ENCODE measurements at places on chromosomes 16 and 17. TPM values are rescaled to one million over a fixed set of nuclear protein-coding genes. Genes with fewer than 3 reads are reported as not detected.
A peak's percentile ranks its signal among the peaks of the same experiment; 100 is the strongest.

IL17C gene
- total RNA-seq = not detected

PMP22 gene
- total RNA-seq = 35.7 TPM

SLFN14 gene
- total RNA-seq = not detected

C16orf96 gene
- 0.26 TPM for total RNA-seq

PRDM7 gene
- not detected for total RNA-seq

DPEP2 gene
- 1.7 TPM for total RNA-seq

- DNase-seq = no peak
These were observed 21.5 kb upstream of the PECAM1 start for GRCh38 chr17:64411999-64412771.

DNA sequence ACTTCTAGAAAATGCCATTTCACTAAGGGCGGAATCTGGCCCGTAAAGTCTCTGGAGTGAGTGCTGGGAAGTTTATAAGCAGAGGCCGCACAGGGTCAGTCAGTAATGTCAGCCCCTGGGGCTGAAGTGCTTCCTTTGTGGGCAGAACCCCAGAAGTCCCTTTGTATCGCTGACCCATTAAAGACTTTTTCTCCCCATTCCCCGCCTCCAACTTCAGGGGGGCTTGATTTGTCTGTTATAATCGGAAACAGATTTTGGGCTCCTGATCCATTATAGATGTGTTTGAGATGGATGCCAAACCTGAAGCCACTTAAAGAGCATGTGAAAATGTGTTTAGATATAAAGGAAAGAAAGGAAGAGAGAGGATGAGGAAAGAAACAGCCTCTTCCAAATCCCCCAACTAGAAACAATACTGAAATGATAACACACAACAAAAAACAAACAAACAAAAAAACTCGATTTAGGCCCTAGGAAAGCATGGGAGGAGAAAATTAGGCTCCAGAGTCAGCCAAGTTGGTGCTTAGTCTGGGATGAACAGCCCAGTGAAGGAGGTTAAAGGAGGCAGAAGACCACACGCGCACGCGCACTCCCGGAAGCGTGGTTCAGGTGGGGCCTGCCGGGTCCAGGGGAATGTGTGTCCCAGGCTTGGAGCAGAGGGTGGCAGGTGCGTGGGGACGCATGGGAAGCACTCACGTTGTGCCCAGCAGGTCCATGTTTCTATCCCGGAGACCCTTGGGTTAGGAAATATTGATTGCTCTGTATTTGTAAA, 27.1 kb downstream of the MSI2 start:
- no peak for DNase-seq

- DNase-seq = peak; percentile 26
These were observed 24.8 kb upstream of the ERN1 start for GRCh38 chr17:64154717-64155116.

DNA sequence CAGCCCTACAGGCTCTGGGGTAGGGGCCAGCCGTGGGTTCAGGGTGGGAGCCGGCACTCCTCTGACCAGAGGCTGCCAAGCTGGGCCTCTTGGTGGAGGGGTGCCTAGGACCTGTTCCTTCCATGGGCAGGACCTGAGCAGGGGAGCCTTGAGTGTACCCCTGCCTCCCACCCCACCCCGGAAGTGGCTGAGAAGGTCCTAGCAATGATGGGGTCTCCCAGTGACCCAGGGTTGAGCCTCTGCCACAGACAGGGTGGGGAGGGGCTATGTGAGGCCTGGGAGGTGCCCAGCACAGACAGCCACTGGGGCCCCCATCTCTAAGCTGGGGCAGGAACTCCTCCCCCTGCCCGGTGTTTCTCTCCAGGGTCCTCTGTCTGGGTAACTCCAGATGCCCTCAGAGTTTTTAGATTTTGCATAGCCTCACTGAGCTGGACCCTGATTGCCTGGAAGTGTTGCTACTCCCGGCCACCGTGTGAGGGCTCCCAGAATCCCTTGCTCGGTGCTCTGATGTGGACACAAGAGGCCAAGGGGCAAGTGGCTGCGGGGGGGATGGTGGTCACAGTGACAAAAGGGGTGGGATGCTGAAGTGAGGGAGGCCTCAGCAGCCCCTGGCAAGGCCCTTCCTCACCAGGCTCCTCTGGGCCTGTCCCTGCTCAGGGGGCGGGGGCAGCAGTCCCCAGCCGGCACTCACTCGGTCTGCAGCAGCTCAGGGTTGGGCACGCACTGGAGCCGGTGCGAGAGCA, 6.4 kb upstream of the MTSS2 start:
- no peak for DNase-seq

DNA sequence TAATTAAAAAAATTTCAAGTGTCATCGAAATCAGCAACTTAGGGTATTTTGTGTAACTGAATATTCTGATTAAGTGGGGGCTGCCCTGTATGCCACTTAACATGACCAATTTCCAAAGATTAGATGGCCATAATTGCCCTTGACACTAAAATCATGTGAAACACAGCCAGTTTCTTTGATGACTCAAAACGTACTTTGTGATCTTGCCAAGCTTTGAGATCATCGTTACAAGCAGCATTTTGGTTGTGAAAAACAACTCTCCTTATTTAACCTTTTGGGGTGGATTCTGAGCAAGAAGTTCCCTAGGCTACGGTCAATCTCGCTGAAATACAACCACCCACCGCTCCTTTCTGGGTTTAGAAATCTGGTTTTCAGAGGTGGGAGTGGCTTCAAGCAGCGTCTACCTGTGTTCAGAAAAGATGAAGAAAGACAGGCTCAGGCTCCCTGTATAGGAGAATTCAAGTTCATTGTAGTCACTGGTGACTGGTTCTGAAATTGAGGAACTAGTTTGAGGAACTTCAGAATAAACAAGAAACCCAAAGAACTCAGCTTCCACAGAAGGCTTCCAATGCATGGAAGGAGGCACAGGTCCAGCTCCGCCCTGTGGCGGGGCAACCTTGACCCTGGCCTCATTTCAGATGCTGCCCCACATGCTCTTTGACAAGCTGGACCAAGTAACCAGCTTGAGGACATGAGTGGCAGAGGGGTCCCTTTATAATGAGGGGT, 9.4 kb downstream of the MAP3K14 start:
- DNase-seq = no peak

DNA sequence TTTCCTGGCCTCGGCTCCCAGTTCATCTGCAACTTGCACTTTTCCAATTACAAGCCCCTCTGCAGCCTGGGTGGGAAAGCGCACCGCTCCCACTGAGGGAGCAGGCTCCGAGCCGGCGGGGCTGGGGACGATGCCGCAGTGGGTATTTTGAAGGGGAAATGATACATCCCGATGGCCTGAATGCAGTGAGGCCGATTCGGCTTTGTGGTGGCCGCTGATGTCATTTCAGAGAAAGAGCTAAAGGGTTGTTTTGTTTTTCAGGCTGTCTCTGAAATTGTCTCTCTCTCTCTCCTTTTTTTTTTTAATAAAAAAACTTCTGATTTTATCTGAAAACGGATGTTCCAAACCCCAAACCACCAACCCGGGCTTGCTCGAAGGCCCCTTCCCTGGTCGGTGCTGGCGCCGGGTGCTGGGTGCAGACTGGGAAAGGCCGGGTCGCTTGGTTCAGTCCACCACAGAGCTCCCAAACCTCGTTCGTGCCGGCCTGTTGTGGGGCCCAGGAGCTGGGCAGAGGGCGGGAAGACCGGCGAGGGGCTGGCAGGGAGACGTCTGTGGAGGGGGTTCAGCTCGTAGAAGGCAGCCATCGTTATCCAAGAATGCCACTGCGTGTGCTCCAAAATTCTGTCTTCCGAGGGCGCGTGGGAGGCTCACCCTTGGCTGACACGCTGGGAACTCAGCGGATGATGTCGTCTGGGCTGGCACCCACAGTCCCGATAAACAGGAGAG, 102.8 kb downstream of the FOXL1 start:
- no peak for DNase-seq

- DNase-seq = no peak
These were observed 168.1 kb downstream of the C16orf95 start for GRCh38 chr16:87149051-87149450.

GRCh38 chr16:86635176-86635876, 57.0 kb downstream of the FOXL1 start:
- no peak for DNase-seq

DNA sequence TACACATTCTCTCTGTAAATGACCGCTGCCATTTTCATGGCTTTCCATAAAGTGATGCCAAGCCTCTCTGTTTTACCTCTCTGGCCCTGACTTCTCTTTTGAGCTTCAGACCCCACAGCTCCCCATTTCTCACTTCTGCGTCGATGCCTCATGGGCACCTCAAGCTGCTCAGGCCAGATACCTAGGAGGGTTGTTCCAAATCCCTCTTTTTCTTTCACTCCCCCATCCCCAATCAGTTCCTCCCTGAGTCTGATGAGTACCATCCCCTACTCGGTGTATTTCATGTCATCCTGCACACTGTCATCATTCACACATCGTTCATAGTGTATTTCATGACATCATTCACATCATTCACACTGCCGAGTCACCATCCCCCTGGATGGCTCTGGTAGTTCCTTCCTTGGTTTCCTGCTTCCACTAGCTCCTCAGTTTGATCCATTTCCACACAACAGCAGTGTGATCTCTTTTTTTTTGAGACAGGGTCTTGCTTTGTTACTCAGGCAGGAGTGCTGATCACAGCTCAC, 43.1 kb downstream of the NTN1 start:
- no peak for DNase-seq

- DNase-seq = no peak
These were observed 35.2 kb downstream of the ZNF750 start for GRCh38 chr17:82804442-82805191.

DNA sequence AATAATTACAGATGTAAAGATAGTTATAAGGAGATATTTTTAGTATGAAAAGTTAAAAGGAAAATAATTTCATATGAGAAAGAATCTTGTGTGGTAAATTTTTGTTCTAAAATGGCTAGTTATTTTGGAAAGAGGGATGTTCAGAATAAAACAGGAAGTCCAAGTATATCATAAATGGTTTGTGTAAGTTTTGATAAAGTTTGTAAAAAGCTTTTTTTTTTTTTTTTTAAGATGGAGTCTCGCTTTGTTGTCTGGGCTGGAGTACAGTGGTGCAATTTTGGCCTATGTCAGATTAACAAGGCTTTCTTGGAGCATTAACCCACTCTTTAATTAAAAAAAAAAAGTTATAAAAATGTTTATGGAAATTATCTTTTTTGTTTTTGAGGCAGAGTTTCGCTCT, 8.2 kb upstream of the CDK10 start:
- no peak for DNase-seq

- no peak for DNase-seq
These were observed 108.5 kb upstream of the CCL2 start for GRCh38 chr17:34146440-34147043.

GRCh38 chr17:11779892-11780291, 181.6 kb downstream of the DNAH9 start:
- DNase-seq = no peak

- no peak for DNase-seq
These were observed 84.6 kb downstream of the C16orf78 start for GRCh38 chr16:49458243-49458642.

DNA sequence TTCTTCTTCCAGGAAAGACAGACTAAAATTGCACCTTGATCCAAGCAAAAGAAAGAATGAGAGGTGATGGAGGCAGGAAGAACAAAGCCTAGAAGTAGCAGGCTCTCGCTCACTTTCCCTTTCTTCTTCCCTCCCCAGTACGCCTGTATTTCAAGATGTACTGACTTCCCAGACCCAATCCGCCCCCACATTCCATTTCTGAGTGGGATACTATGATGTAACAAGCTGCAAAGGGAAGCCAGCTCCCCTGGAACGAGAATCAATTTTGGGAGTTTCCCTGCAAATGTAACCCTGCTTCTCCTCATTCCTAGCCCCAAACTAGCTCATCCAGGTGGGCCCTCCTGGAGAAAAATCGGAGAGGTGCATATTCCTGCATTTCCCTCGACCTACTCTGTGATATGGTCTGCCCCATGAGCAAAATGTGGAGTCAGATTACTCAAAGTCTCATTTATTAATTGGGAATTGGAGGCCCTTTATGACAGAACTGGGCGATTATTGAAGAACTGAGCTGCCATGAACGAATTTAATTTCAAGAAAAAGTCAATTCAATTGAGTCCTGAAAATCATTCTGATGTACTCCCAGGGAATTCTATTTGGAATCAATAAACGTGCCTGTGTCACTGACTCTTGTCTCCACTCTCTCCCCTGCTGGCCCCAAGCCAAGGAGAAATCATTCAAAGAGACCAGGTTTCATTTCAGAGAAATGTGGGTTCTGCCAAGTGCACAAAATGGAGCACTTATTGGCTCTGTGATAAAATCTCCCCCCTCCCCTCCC, 398.9 kb downstream of the SHISA9 start:
- DNase-seq = no peak

- DNase-seq = no peak
These were observed 19.9 kb upstream of the C16orf78 start for GRCh38 chr16:49353680-49354079.

GRCh38 chr17:38443356-38444031, 15.2 kb downstream of the ARHGAP23 start:
- no peak for DNase-seq

- DNase-seq = no peak
These were observed 55.1 kb downstream of the PLD6 start for GRCh38 chr17:17151055-17151454.

DNA sequence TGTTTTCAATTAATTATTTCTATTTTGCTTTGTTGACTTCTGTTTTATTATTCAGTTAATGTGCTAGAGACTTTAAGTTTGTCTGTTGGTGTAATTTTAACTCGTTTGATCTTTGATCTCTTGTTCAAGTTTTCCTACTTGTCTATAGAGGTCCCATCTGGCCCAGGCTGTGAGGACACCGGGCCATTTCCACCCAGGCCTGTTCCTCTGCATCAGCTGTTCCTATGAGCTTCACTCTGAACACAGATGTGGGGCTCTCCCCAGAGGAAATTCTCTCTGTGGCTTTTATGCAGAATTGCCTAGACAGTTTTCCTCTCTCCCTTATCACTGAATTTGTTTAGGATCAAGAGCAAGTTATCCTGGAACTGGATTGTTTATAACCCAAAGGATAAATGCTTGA, 44.7 kb downstream of the MYO18A start:
- DNase-seq = no peak
